ENCODE measurements at places on chromosomes 11 and 22. TPM values are rescaled to one million over a fixed set of nuclear protein-coding genes. Genes with fewer than 3 reads are reported as not detected.

DNA sequence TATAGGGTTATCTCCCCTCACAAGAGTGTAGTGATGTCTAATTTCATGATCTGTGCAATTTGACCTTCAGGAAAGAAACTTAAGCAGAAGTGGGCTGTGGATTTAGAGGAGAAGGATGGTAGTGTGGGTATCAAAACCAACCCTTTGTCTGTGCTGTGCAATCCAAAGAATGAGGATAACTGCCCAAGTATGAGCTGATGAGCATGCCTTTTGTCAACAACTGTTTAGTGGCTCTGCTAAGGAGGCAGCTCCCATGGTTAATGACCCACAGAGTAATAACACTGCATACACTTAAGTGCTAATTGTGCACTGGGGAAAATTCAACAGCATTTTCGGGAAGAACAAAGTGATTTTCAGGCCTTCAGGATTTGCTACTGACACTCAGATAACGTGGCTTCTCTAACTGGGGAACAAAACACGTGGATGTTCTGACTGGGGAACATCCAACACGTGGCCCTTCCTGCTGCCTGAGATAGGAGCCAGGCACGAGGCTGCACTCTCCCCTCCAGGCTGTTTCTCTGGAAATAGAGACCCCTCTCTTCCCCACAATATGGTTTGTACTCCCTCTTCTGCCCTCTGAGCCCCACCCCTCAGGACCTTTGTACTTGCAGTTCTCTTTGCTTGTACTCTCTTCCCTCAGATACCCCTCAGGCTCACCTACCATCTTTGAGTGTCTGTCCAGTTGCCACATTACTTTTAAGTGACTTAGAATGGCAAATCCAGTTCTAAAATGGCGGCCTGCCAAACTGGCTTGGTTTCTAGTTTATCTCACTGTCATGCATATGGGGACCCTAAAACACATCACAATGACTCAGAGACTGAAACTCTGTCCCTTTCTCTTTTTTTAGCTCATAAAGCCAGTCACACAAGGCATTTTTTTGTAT, 234.9 kb upstream of the POU2AF2 start:
- no peak overlapping the region for H3K4me3 ChIP-seq
- H3K27me3 ChIP-seq: no peaks in the 10 kb centered on the region
- no peak overlapping the region for H3K27ac ChIP-seq
- no peak for DNase-seq
- no peaks in the 10 kb centered on the region for H3K36me3 ChIP-seq

- H3K36me3 ChIP-seq: no peaks in the 10 kb centered on the region
- H3K4me1 ChIP-seq: no peaks in the 10 kb centered on the region
- no peak overlapping the region for H3K27ac ChIP-seq
- DNase-seq: no peak
- H3K27me3 ChIP-seq: no peaks in the 10 kb centered on the region
- H3K4me3 ChIP-seq: no peak overlapping the region
Measured at GRCh38 chr11:44581246-44581645, 15.8 kb downstream of the CD82 start.

The TECTA gene
- total RNA-seq: 2.8 TPM

The PACSIN2 gene
- 66.1 TPM for total RNA-seq

GRCh38 chr22:31911565-31912406, 32.5 kb upstream of the YWHAH start:
- H3K27ac ChIP-seq: no peak overlapping the region
- H3K27me3 ChIP-seq: no peaks in the 10 kb centered on the region
- no peak for DNase-seq
- H3K4me3 ChIP-seq: no peak overlapping the region

DNA sequence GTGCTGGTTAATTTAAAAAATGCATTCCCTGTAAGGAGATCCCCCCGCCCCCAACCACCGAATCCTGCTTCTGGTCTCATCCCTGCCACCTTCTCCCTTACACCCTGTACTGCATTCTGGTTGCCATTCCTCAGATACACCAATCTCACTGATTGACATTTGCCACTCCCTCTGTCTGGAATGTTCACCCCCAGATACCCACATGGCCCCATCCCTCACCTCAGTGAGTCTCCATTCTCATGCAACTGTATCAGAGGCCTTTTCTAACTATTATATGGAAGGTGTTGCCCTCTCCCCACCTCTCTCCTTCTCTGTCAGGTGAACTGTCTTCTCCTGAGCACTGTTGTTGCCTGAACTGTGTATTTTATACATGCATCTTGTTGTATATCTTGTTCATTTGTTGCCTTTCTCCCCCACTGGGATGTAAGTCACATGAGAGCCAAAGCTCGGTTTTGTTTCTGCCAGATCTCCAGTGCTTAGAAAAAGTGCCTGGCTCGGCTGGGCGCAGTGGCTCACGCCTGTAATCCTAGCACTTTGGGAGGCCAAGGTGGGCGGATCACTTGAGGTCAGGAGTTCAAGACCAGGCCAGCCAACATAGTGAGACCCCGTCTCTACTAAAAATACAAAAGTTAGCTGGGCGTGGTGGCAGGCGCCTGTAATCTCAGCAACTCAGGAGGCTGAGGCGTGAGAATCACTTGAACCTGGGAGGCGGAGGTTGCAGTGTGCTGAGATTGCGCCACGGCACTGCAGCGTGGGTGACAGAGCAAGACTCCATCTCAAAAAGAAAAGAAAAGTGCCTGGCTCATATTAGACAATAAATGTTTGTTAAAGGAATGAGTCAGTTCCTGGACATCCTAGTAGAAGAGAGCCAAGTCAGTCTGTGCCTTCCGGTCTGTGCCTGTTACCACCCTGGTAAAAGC, 61.0 kb downstream of the TNRC6B start:
- H3K4me1 ChIP-seq: peaks cover 5% of the 10 kb centered on the region
- no peak overlapping the region for H3K4me3 ChIP-seq
- peak overlapping the region; percentile 52 for H3K27ac ChIP-seq
- DNase-seq: peak; percentile 50
- H3K27me3 ChIP-seq: no peaks in the 10 kb centered on the region

DNA sequence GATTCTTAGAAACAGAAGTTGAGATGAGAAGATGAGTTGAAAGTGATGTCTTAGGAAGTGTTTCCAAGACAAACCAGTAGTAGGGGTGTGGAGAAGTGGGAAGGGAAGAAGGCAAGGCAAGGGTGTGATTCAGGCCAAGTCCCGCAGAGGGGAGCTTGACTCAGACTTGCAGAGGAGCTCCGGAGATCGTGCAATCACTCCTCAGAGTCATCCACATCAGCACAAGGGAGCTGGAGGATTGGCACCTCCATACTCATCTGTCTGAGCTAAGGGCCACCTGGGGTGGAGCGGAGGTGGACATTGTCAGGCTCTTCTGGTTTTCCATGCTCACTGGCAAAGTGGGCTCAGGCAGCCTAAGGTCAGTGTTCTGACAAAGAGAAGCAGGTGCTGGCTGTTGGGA, 44.4 kb downstream of the CHRDL2 start:
- H3K4me1 ChIP-seq: peaks cover 16% of the 10 kb centered on the region
- H3K27me3 ChIP-seq: no peaks in the 10 kb centered on the region
- H3K27ac ChIP-seq: peak overlapping the region; percentile 65
- H3K36me3 ChIP-seq: no peaks in the 10 kb centered on the region
- DNase-seq: peak; percentile 25
